ENCODE measurements at places on chromosomes 2 and 18. TPM values are rescaled to one million over a fixed set of nuclear protein-coding genes. Genes with fewer than 3 reads are reported as not detected.

ALPI gene
- polyA plus RNA-seq = not detected

TRABD2A gene
- 0.54 TPM for polyA plus RNA-seq

MC4R gene
- 0.03 TPM for polyA plus RNA-seq

CFC1 gene
- not detected for polyA plus RNA-seq

- DNase-seq = no peak
- H3K36me3 ChIP-seq = no peaks in the 10 kb centered on the region
- no peaks in the 10 kb centered on the region for H3K4me1 ChIP-seq
- no peaks in the 10 kb centered on the region for H3K27me3 ChIP-seq
Observed at GRCh38 chr2:12918138-12918834, 201.6 kb downstream of the TRIB2 start.

GRCh38 chr18:75562216-75562615 is 134.7 kb upstream of the SMIM21 start:
- H3K36me3 ChIP-seq = no peaks in the 10 kb centered on the region
- no peaks in the 10 kb centered on the region for H3K27me3 ChIP-seq
- no peak overlapping the region for H3K27ac ChIP-seq
- no peak overlapping the region for H3K4me3 ChIP-seq
- H3K4me1 ChIP-seq = no peaks in the 10 kb centered on the region

GRCh38 chr2:176668912-176669311 is 399.7 kb downstream of the MTX2 start:
- no peak overlapping the region for H3K27ac ChIP-seq
- peaks cover 5% of the 10 kb centered on the region for H3K27me3 ChIP-seq
- no peak overlapping the region for H3K4me3 ChIP-seq
- no peaks in the 10 kb centered on the region for H3K36me3 ChIP-seq
- H3K4me1 ChIP-seq = no peaks in the 10 kb centered on the region

- no peak for DNase-seq
- H3K27ac ChIP-seq = no peak overlapping the region
- no peaks in the 10 kb centered on the region for H3K4me1 ChIP-seq
Observed at GRCh38 chr2:38526195-38526594, 76.5 kb downstream of the HNRNPLL start.

DNA sequence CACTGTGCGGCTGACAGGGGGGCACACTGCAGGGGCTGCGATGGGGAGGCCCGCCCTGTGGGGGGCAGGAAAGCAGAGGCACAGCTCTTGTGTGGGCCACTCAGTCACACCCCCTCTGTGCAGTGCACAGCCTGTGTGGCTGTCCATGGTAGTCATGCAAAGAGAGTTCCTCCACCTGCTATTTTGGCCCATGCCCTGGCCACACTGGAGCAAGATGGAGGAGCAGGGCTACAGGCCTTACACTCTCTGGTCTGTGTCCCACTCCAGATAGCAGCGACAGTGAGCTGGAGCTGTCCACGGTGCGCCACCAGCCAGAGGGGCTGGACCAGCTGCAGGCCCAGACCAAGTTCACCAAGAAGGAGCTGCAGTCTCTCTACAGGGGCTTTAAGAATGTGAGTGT is 28.5 kb upstream of the FAHD2A start:
- H3K27ac ChIP-seq = no peak overlapping the region
- no peaks in the 10 kb centered on the region for H3K36me3 ChIP-seq
- no peaks in the 10 kb centered on the region for H3K27me3 ChIP-seq

DNA sequence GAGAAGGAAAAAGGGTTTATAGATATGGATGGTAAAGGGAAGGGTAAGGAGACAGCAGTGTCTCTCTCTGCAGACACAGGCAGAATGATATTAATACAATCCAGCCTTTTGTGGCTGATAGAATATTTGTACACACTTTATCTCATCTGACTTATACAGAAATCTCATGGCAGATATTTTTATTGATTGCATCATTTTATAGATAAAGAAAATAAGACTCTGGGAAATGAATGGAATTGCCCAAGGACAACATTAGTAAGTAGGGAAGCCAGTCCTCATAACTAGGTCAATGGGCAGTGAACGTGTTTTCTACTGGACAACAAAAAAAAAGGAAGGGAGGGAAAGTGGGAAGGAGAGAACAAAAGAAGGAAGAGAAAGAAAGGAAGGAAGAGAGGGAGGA is 236.4 kb upstream of the EPHA4 start:
- no peaks in the 10 kb centered on the region for H3K36me3 ChIP-seq
- H3K27me3 ChIP-seq = no peaks in the 10 kb centered on the region
- no peak for DNase-seq
- no peak overlapping the region for H3K4me3 ChIP-seq

- H3K36me3 ChIP-seq = no peaks in the 10 kb centered on the region
- no peaks in the 10 kb centered on the region for H3K4me1 ChIP-seq
- H3K4me3 ChIP-seq = no peak overlapping the region
- H3K27ac ChIP-seq = no peak overlapping the region
- DNase-seq = no peak
- no peaks in the 10 kb centered on the region for H3K27me3 ChIP-seq
Observed at GRCh38 chr2:142716463-142717242, 160.8 kb upstream of the KYNU start.

DNA sequence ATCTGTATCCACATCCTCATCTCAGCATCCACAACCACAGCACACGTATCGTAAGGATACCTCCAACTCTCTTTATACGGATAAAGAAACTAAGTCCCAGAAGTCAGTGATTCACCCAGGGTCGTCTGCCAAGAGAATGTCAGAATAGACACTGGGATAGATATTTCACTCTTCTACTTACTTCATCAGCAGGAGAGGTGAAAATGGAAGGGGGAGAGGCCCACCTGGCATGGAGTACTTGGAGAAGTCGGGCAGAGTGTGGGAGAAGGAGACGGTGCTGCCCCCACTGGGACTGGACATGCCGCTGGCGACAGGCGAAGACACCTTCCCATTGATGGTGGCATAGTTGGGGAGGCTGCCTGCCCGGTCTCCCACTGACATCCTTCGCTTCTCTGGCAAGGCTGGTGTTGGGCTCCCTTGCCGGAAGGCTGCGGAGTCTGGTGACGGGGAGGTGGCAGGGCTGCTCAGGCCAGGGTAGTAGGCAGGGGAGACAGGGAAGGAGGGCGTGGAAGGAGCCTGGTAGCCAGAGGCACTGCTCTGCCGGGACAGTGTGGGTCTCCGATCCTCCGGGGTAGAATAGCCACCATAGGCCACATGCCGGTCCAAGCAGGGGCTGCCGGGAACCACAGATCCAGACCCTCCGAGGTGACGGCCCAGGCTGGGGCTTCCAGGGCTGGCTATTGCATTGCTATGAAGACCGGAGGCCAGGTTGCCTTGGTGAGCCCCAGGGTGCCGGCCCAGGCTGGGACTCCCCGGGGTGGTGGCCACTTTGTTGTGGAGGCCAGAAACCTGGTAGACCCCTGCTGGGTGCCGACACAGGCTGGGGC is 185.1 kb downstream of the TNS1 start:
- no peak overlapping the region for H3K4me3 ChIP-seq
- H3K27ac ChIP-seq = no peak overlapping the region
- no peaks in the 10 kb centered on the region for H3K27me3 ChIP-seq
- peaks cover 7% of the 10 kb centered on the region for H3K4me1 ChIP-seq
- no peak for DNase-seq

DNA sequence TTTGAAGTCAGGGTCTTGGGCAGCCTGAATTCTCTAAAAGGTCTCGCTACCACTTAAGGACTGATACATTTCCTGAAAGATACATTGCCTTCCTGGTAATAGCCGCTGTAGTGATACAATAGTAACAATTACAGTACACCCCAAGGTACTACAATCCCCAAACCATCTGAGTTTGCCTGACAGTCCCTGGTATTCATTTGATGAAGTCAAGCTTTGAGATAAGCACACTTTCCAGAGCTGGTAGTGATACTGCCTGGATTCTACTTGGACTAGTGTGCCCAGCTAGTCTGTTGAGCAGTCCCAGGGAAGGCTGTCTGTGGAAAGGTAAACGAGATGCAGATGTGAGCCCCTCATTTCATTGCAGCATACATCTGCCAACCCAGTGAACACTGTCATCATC is 24.4 kb upstream of the ITGB6 start:
- H3K36me3 ChIP-seq = no peaks in the 10 kb centered on the region
- no peak for DNase-seq
- peaks cover 98% of the 10 kb centered on the region for H3K4me1 ChIP-seq

DNA sequence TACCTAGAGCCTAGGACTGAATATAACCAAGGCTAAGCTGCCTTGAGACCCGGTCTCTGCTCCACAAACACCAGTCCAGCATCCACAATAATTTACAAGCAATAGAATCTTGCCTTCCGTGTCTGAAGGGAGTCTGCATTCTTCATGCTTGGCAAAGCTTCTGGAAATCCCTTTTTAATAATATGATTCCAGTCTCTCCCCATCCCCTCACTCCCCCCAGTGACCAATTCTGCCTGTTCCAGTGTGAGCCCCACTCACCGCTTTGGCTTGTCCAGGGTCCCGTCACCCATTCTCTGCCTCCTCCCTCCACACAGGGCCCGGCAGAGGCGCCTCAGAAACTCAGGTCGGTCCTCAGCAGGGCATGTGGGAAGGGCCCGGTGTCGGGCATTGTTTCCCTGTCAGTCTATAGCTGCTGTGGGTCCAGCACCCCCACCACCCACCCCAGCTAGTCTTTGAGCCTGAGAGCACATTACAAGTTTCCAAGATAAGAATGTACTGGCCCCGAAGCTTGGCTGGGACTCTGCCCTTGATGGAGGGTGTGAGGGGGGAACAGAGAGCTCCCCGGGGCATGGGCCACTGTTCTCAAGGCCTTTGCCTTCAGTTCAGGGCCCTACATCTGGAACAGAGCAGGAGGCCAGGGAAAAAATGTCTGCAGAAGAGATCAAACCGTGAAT is 129.7 kb upstream of the MYCN start:
- no peaks in the 10 kb centered on the region for H3K4me1 ChIP-seq
- no peaks in the 10 kb centered on the region for H3K27me3 ChIP-seq
- no peak for DNase-seq
- H3K4me3 ChIP-seq = no peak overlapping the region
- H3K27ac ChIP-seq = no peak overlapping the region
- H3K36me3 ChIP-seq = no peaks in the 10 kb centered on the region

DNA sequence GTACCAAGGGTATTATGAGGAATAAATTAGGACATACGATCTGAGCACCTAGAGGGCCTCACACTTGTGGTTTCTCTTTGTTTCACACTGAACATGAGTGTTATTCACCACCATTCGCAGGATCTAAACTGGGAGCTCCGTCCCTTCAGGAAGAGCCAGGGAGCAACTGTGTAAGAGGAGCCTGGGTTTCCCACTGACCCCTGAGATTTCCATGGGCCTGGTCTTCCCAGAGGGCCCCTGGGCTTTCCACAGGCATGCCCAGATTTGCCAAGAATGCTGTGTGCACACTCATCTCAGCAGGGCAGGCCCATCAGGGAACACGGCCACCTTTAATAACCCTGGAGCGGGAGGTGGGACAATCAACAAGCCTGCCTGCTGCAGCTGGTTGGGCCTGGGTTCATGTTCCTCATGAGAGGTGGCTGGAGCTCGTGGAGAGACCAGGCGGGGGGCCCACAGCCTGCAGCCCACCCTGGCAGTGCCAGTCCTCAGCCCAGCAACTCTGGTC is 416.8 kb upstream of the MYT1L start:
- no peaks in the 10 kb centered on the region for H3K36me3 ChIP-seq
- peaks cover 34% of the 10 kb centered on the region for H3K4me1 ChIP-seq
- no peaks in the 10 kb centered on the region for H3K27me3 ChIP-seq
- H3K4me3 ChIP-seq = peak overlapping the region; percentile 1

GRCh38 chr18:62979176-62979575 is 263.8 kb downstream of the PHLPP1 start:
- H3K27me3 ChIP-seq = no peaks in the 10 kb centered on the region
- H3K36me3 ChIP-seq = peaks cover 15% of the 10 kb centered on the region
- H3K27ac ChIP-seq = no peak overlapping the region
- H3K4me1 ChIP-seq = peaks cover 10% of the 10 kb centered on the region

DNA sequence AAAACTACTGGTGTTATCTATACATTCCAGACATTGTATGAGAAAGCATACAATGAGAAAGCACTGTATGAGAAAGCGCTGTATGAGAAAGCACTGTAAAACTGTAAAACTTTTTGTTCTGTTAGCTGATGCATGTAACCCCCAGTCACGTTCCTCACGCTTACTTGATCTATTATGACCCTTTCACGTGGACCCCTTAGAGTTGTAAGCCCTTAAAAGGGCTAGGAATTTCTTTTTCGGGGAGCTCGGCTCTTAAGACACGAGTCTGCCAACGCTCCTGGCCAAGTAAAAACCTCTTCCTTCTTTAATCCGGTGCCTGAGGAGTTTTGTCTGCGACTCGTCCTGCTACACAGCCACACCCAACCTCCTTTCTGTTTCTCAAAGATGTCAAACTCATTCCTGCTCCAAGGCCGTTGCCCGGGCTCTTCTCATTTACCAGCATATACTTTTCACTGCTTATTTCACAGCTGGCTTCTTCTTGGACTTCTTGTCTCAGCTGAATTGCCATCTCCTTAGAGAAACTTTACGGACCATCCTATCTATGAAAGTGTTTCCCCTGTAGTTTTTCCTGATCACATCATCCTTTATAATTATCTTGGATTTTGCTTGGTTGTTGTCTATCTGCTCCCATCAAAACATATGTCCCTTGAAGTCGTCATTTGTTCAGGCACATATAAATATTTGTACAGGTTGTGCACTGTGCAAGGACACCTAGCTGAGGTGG is 29.8 kb upstream of the YES1 start:
- no peaks in the 10 kb centered on the region for H3K27me3 ChIP-seq
- no peak for DNase-seq
- H3K4me1 ChIP-seq = peaks cover 6% of the 10 kb centered on the region

- H3K4me3 ChIP-seq = no peak overlapping the region
- peaks cover 28% of the 10 kb centered on the region for H3K4me1 ChIP-seq
- H3K27ac ChIP-seq = no peak overlapping the region
- no peak for DNase-seq
- H3K36me3 ChIP-seq = no peaks in the 10 kb centered on the region
Observed at GRCh38 chr2:150575861-150576260, 88.4 kb upstream of the RND3 start.

DNA sequence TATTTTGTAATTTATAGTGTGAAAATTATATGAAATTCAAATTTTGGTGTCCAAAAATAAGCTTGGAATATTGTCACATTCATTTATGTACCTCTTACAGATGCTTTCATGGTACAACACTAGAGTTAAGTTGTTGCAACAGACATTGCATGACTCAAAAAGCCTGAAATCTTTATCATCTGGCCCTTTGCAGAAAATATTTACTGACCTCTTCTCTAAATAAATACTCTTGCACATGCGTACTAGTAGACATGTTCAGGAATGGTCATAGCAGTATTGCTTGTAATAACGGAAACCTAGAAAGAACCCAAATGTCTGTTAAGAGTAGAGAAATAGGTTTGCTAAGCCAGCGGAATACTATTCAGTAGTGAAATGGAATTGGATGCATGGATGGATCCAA is 60.4 kb downstream of the GALNT1 start:
- no peak for DNase-seq

- H3K4me1 ChIP-seq = peaks cover 59% of the 10 kb centered on the region
- H3K4me3 ChIP-seq = no peak overlapping the region
- H3K36me3 ChIP-seq = peaks cover 3% of the 10 kb centered on the region
- no peak for DNase-seq
- no peaks in the 10 kb centered on the region for H3K27me3 ChIP-seq
Observed at GRCh38 chr2:159091976-159092375, 123.5 kb downstream of the TANC1 start.

- no peak overlapping the region for H3K4me3 ChIP-seq
- H3K36me3 ChIP-seq = no peaks in the 10 kb centered on the region
- no peak overlapping the region for H3K27ac ChIP-seq
- DNase-seq = no peak
- no peaks in the 10 kb centered on the region for H3K27me3 ChIP-seq
Observed at GRCh38 chr2:35976611-35977010, 379.0 kb upstream of the CRIM1 start.
